Neural crest cell (in vitro differentiated cells): ENCODE measurements at places on chromosomes 6 and 20. TPM values are rescaled to one million over a fixed set of nuclear protein-coding genes. Genes with fewer than 3 reads are reported as not detected.

Gene FRS3
- total RNA-seq, result 6.8 and 7.1 TPM in 2 replicates

Gene CPXM1
- 200 and 218 TPM in 2 replicates for total RNA-seq

Gene PNRC1
- total RNA-seq, result 42.0 and 51.4 TPM in 2 replicates

Gene SNAP91
- total RNA-seq, result 8.1 and 8.7 TPM in 2 replicates

Gene TNFAIP3
- 2.9 TPM in 2 replicates for total RNA-seq

Gene C6orf15
- total RNA-seq, result not detected in 2 replicates

Gene FRK
- 0.11 and 0.12 TPM in 2 replicates for total RNA-seq

Gene FBXL4
- 9.5 and 10.2 TPM in 2 replicates for total RNA-seq

Gene IBTK
- 26.5 and 29.2 TPM in 2 replicates for total RNA-seq

Gene CRISP2
- not detected in 2 replicates for total RNA-seq

Gene HDGFL1
- total RNA-seq, result not detected in 2 replicates

DNA sequence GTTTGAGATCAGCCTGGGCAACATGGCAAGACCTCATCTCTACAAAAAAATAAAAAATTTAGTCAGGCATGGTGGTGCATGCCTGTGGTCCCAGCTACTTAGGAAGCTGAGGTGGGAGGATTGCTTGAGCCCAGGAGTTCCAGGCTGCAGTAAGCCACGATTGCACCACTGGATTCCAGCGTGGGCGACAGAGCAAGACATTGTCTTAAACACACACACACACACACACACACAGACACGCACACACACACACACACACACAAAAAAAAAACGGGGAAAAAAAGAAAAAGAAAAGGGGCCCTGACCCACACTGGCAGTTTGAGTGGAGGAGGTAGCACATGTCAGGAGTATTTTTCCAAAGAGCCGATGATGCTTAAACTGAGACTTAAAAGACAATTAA, 122.2 kb downstream of the AFG1L start:
- DNase-seq, result no peak

- DNase-seq, result no peak
Observed at GRCh38 chr20:35510951-35511735, 18.3 kb downstream of the C20orf173 start.

GRCh38 chr6:170188571-170189001, 102.3 kb downstream of the DLL1 start:
- no peak for DNase-seq

- no peak for DNase-seq
Observed at GRCh38 chr20:58056021-58056591, 172.3 kb downstream of the ANKRD60 start.

DNA sequence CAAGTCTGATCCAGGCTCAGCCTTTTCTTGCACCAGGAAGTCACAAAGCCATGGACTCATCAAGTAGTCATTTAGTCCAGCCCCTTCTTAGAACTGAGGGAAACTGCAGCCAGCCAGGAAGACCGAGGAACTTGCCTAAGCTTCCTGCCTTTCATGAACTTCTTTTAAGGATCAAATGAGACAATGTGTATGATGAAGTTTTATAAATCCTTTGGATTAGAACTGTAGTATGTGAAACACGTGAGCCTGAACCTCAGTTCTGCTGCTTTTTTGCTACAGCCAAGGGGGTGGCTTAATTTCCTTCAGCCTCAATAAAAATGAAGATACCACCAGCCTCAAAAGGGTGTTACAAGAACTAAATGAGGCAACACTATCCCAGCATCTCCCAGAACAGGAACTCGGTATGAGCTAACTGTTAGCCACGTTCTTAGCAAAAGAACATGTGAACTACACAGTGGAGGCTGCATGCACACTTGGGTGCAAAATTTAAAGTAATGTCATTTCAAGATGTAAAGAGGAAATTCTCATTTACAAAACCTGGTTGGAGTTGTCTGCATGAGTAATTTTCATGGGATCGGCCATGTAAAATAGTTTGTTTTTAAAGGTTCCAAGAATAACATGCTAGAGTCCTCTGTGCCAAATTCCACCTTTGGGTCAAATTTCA, 76.0 kb upstream of the TBC1D7 start:
- no peak for DNase-seq

DNA sequence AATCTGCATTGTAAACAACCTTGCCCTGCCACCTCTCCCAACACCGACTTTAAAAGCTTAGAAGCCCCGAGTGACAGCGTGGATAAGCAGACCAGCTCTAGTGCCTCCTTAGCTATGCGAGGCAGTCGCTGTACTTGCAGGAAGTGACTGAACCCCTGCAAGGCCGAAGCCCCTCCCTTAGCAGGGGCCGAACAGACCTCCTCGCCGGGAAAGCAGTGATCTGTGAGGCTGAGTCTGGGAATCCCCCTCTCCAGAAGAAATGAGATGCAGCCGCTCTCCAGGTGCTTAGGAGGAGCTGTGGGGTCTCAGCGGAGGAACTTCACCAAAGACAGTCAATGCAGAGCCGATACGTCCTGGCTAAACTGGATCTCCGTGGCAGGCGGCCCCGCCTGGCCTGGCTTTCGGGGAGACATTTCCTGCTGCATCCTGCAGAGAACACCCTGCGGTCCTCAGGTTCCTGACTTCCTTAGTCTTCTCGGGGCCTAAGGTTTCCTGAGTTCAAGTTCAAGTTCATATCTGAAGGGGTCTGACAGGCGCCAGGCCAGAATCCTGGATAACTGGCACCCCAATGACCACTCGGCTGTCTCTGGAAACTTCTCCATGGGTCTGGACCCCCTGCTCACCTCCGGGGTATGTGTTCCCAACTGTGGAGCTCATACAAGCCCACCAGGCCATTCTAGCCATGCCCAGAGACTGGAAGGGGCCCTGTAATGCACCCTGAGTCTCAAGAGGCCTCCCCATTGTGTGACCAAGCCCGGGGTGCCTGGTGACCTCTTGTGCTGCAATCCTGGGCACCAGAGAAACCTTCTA, 20.4 kb upstream of the FRMD1 start:
- DNase-seq, result no peak

DNA sequence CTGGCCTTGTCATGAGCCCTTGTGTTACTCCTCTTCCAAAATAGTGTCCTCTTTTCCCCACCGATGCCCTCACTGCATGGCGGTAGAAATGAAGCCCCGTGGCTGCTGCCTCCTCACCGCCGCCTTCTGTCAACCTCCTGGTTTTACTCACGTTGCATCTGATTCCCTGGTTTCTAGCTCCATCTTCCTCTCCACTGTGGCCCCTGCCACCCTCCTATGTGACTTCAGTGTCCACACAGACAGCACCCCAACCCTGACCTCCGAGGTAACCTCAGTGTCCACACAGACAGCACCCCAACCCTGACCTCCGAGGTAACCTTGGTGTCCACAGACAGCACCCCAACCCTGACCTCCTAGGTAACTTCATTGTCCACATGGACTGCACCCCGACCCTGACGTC, 122.8 kb upstream of the THBS2 start:
- DNase-seq, result no peak

DNA sequence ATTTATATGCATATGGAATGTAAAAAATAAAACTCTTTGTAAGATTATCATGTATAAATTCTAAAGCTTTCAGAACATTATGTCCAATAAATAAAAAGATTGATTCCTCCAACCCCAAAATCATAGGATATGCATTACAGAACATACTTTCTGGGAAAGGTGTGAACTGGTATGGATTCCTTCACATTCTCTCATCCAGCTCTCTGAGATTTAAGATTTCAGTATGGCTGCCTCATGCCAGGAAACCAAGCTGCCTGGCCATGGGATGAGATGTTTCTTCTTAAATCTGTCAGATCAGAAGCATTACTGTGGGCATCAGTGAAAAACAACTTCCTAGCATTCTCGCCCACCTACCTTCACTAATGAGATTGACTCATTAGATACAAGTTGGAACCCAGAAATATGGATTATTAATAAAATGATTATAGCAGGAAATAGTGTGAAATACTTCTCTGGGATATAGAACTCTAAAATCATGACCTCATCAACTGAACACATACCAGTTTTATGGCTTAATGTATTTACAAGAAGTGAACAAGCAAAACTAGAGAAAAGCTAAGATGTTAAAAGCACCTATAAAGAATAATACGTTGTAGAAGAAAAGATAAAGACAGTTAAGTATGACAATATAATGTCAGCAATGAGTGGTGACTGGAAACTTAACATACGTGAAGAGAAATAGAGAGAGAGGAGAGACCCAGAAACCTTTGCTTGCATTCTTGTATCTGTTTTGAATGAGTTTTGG, 171.6 kb upstream of the PHACTR1 start:
- no peak for DNase-seq

DNA sequence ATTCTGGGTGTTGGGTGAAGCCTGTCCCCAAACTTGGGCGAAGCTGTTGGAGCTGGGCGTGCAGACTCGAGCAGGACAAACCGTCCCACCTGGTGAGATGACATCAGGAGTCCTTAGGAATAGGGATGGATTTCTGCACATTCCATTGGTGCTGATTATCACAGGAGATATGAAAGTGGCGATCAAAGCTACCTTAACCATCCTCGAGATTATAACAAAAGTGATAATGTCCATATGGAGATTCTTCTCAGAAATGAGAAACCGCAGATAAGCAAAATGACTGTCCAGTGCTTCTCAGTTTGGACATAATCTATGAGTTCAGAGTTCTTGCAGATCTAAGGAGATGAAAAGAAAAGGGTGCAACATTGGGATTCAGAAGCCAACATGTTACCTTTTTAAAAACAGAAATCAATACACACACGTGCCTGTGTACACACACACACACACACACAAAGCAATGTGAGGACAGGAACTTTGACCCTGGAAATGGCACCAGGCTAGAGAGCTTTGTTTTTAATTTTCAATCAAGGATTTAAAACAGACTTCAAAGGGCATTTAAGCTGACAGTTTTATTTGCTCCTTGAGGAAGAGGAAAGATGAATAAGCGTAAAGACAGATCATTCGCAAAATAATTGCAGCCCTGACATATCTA, 165.4 kb downstream of the CD83 start:
- DNase-seq, result no peak

GRCh38 chr6:136464874-136465273, 85.3 kb downstream of the MAP7 start:
- DNase-seq, result no peak

DNA sequence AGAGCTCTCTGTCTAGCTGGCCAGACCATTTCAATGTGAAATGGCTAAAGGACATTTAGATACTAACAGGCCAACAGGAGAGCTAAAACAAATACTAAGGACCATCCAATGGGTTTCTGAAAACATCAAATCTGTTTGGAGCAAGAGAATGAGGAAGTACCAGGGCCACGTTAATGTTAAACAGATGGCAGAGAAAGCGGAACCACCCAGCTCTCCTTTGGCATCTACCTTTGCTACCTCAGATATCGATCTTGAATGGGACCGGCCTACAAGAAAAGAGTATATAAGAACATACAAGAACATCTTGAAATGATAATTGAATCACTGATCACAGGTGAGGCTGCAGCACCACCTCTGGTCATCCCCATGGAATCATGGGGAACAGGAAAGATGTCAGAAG, 31.8 kb downstream of the KCNK5 start:
- no peak for DNase-seq

GRCh38 chr6:131636880-131637792, at the start of gene ENPP3:
TSS of gene ENPP3 (plus strand) at chr6:131637302. CDS start at chr6:131637385, 83 bp downstream.
- DNase-seq, result no peak

GRCh38 chr20:1302685-1303541, 26.0 kb downstream of the SDCBP2 start:
- no peak for DNase-seq

DNA sequence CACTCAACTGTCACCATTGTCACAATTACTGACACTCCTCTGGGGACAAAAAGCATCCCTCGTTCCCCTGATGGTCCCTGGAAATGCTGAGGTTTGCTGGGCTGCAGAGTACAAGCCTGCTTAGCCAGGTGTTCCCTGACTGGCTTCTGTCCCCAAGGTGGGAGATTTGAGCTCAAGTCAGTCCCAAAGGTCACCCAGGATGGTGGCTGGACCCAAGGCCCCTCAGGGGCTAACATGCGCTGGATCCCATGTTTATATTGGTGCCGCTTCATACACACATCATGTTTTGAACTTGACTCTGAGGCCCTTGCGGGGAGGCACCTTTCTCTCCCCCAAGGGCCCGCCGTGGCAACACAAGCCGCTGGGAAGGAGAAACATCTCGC, 44.2 kb downstream of the PMEPA1 start:
- DNase-seq, result no peak

GRCh38 chr6:135012349-135012748, 42.3 kb downstream of the HBS1L start:
- DNase-seq, result no peak

DNA sequence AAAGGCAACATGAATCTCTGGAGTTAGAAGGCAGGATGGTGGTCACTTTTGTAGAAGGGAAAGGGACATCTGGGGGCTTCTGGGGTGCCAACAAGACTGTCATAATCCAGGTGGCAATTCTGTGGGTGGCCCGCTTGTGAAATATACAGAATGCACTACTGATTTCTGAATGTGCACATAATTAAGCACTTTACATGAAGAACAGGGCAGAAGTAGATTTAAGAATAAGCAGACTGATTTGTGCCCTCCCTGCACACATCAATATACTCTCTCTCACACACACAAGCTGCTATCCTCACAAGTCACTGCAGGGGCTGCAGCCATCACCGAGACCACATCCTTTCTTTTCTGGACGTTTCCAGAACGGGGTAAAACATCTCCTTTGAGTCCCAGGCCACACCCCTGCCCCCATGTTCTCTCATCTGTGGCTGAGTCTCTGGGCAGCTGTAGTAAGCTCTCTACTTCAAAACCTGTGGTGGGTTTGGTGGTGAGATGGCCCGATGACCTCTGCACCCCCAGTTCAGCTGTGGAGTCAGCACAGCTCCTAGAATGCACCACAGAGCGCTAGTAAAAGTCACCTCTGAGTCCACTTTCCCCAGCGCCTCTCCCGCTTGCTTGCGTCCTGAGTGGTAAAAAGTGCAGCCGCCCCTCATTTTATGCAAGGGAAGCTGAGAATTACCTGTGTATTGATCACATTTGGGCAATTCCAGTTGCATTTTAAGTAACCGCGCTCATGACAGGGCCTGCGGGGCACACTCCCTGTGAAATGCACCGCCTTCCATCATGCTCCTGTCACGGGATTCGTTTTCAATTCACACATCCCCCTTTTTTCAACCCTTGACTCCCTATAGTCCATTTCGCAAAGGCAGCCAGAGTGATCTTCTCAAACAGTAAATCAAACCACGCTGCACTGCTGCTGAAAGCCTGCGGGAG, 115.5 kb downstream of the NFATC2 start:
- no peak for DNase-seq

DNA sequence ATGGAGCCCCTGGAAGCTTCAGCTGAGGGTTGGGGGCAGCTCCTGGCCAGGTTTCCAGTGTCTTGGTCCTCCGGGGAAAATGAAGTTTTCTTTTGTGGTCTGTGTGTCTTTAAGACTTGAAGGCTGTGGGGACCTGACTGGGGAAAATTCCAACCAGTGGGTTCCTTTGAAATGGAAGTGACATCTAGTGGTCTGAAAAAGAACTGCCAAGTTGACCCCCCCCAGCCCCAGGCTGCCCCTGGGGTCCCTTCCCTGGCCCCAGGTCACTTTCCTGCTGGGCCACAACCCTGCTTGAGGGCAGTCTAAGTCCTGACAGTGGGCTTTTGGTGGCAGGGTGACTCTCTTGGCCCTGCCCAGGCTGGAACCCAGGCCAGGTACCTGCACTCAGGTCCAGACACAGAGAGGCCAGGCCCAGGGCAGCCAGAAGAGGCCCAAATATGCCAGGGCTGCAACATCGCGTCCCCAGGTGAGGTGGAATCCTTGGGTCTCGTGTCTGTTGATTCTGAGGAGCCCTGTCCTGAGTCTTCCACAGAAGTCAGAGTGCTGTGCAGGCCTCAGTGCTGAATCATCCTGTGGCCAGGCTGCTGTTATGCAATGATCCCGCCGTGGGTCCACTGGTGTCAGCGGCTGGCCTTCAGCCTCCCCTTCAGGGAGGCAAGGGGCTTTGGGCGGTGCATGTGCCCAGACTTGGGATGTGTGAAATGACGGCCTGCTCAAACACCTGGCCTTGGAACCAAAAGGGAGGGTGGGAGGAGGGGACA, 68.4 kb downstream of the VEGFA start:
- DNase-seq, result no peak
